Muscle of back (tissue), 13 donors: ENCODE measurements at places on chromosomes 2 and 18. TPM values are rescaled to one million over a fixed set of nuclear protein-coding genes. Genes with fewer than 3 reads are reported as not detected.

ARHGAP15 gene
- 14.6 TPM for polyA plus RNA-seq

FEV gene
- polyA plus RNA-seq = 0.23 TPM

FAM228A gene
- polyA plus RNA-seq = 0.11 TPM

STPG4 gene
- polyA plus RNA-seq = not detected

ALK gene
- 0.04 TPM for polyA plus RNA-seq

AQP4 gene
- polyA plus RNA-seq = 0.52 TPM

ZNF532 gene
- polyA plus RNA-seq = 69.0 TPM

SP5 gene
- polyA plus RNA-seq = 5.7 TPM

EMX1 gene
- polyA plus RNA-seq = not detected

RGPD8 gene
- 1.2 TPM for polyA plus RNA-seq

SNX17 gene
- 81.3 TPM for polyA plus RNA-seq

EPB41L5 gene
- polyA plus RNA-seq = 11.2 TPM

SLC25A12 gene
- 22.3 TPM for polyA plus RNA-seq
